ENCODE measurements at places on chromosomes 6 and 20.
A peak's percentile ranks its signal among the peaks of the same experiment; 100 is the strongest.

- no peak for DNase-seq
Observed at GRCh38 chr6:120211955-120212792, 862.6 kb upstream of the MAN1A1 start.

GRCh38 chr20:3783068-3783489 lies 1.8 kb upstream of the SPEF1 start:
- no peak for DNase-seq

DNA sequence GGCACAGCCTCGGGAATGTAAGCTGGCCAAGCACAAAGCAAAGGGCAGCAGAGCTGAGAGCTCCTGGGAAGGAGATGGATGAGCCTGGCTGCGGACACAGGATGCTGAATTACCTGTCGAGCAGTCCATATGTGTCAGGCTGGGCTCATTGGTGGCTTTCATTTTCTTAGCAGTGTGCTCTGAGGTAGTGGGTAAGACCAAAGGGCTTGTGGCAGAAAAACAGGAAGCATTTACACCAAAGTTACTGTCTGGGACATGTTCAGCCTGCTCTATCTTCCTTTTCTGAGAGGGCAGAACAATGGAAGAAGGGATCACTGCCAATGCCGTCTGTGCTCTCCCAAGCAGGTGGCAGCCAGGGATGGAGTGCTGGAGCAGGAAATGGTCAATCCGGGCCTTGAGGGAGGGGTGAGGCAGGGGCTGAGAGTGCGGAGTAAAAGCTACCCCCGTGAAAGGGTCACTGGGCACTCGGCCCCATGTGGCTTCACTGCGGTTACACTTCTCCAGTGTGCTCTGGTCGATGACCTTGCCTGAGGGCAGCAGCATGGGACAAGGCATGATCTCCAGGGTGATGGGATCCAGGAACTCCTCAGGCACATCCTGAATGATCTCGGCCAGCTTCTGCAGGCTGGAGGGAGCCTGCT lies 36.9 kb upstream of the AVP start:
- DNase-seq = no peak

- peak; percentile 47 for DNase-seq
Observed at GRCh38 chr6:116022841-116023445, 37.7 kb downstream of the FRK start.

DNA sequence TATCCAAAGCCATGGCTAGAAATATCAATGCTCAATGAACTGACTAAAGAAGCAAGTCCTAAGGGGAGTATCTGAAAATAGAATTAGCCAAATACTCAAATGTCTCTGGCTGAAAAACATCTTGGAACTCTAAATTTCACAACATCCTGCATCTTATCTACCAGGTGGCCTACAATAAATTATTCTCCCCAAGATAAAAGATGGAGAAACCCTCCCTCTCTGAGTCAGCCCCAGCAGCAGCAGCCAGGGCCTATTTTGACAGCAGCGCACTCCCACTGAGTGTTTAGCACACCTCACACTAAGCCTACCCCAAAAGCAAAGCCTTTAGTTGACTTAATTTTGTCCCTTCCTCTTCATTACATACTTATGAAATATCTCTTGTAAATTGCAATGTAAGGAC lies 5.9 kb downstream of the CALHM6 start:
- DNase-seq = no peak

DNA sequence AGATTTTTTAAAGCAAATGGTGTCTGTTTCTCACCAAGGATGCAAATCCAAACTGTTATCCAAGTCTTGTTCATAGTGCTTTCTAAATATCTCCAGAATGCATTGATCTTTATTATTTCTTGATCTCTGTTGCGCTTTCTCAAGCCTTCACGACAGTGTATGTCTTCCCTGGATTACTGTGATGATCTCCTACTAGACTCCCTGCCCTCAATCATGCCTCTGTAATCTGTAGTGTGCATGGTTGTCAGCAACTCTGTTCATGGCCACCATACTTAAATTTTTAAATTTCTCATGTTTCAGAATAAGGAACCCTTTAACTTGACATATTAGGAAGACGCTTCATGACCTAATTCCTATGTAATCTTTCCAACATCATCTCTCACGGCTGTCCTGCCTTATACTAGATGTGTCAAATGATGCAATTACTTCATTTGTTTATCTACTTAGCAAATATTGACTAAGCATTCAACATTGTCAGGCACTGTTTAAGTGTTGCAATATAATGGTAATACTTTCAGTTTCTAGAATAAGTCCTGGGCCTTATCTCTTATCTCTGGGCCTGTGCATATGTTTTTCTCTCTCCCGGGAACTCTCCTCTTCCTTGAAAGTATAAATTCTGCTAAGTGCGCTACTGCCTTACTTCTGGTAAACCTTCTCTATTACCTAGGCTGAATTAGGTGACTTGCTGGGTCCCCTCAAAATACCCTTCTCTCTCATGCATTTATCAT lies 25.6 kb upstream of the AHI1 start:
- DNase-seq = no peak

- DNase-seq = no peak
Observed at GRCh38 chr6:21601932-21602390, 8.4 kb downstream of the SOX4 start.

DNA sequence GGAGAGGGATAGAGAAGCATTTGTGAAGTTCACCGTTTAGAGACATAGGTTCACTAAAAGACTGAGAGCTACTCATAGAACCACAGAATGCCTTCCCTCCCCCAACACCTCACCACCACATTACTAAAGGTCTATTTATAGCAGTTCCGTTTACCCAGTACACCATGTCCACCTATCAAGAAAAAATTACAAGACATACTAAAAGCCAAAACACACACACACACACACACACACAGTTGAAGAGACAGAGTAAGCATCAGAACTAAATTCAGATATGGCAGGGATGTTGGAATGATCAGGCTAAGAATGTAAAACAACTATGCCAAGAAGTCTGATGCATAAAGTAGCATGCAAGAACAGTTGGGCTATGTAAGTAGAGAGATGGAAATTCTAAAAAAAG lies 52.3 kb downstream of the SLC22A3 start:
- DNase-seq = no peak

Measured in A673 (cell line).